NCI-H526 (cell line): ENCODE measurements at places on chromosomes 5 and 9.
A peak's percentile ranks its signal among the peaks of the same experiment; 100 is the strongest.

- no peak for DNase-seq
These were observed 70.1 kb upstream of the PANK3 start for GRCh38 chr5:168649306-168649705.

- DNase-seq: no peak
These were observed 138.4 kb downstream of the KCTD16 start for GRCh38 chr5:144308906-144309670.

DNA sequence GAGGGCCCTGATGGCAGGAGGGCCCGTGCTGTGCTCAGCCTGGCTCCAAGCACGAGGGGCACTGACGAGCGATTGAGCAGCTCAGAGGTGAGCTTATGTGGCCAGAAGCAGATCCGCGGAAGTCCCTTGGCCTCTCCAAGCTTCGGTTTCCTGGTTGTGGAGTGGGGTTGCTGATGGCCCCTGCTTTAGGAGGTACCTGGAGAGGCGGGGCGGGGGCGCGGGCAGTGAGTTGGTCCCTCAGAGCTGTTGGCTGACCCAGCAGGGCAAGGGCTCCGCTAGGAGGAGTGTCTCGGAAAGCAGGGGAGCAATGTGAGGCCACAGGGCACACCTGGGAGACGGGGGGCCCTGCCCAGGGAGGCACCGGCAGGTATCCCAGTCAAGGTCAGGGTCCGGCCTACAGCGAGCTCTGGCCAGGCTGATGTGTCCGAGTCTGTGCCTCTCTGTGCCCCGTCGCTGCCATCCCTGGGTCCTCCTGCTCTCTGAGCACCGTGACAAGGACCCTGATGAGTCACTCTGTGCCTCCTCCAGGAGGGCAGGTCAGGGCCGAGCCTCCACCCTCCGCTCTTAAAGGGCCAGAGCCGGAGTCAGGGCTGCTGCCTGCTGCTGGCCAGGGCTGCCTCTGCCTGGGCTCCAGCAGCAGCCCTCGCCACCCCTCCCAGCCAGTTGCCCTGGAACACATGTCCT is 14.8 kb downstream of the NCS1 start:
- DNase-seq: no peak

- DNase-seq: no peak
These were observed 1.3 kb upstream of the ITGA1 start for GRCh38 chr5:52786391-52786790.

DNA sequence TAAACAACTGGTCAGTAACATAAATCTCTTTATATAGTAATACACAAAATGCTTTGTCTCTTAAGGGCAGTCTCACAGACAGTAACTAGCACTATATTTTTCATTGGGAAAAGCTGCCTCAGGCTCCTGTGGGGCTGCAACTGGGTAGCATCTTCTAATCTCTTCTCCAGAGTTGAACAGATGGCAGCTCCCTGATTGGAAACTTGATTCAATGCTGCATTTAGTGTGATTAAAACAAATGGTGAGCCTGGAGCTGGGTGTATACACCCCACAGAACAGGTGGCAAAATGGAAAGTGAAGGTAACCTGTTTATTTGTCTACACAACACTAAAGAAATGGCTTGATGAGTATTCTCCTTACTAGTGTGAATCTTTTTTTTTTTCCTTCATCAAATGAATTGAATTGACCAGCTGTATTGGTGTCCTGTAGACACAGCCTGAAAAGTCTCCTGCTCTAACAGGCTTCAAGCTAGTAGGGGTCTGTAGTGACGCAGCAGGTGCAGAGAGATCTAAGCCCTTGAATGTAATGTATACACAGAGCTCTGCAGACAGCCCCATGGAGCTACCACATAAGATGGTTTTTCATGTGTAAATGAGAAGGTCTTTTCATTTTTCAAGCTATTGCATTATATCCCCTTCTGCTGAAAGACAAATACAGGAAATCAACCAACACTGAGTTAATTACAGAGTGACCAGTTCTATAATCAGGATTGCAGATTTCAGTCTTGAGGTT is 43.3 kb downstream of the IZUMO3 start:
- DNase-seq: no peak

GRCh38 chr5:178267245-178267644 is 34.6 kb upstream of the PHYKPL start:
- no peak for DNase-seq

- DNase-seq: peak; percentile 83
These were observed 930 bp downstream of the PRLR start for GRCh38 chr5:35229076-35230037.

- DNase-seq: no peak
These were observed 272.9 kb downstream of the TMEM38B start for GRCh38 chr9:105967248-105967647.

DNA sequence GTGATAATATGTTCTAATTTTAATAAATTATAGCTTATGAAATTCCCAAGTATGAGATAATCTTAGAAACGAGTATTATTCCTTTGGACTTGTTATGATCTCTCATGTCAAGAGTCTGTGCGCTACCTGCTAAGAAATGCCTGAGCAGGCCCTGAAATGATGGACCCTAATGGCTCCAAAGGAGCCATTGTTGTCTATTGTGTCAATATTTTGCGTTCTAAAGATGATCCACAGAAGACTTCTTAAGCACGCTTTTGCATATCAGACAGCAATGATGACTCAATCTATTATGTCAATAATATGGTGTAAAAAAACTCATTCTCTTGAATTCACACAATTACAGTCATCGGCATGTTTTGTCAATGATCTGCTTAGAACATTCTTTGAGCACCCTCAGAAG is 306.1 kb downstream of the KIAA0825 start:
- DNase-seq: no peak

DNA sequence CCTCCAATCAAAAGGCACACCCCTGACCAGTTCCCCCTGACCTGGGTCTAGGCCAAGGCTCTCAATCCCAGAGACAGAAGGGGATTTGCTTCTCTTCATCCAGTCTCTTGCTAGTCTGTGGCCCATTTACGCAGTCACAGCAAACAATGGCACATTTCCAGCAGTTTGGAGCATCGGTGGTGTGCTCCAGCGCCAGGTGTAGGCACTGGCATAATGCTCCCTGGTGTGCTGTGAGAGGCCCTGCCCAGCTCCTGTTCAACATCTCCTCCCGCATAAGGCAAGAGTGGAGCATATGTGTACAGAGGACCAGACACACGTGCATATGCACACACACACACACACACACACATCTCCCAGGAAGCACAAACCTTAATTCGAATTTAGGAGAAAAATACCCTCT is 79.5 kb upstream of the ERCC6L2 start:
- DNase-seq: no peak

- DNase-seq: no peak
These were observed 16.8 kb upstream of the SGCD start for GRCh38 chr5:156310115-156310514.

- DNase-seq: no peak
These were observed 69.7 kb upstream of the RANBP3L start for GRCh38 chr5:36371366-36371765.

GRCh38 chr5:84362061-84362720 is 22.5 kb downstream of the EDIL3 start:
- no peak for DNase-seq
